ENCODE measurements at places on chromosomes 1 and 21.

DNA sequence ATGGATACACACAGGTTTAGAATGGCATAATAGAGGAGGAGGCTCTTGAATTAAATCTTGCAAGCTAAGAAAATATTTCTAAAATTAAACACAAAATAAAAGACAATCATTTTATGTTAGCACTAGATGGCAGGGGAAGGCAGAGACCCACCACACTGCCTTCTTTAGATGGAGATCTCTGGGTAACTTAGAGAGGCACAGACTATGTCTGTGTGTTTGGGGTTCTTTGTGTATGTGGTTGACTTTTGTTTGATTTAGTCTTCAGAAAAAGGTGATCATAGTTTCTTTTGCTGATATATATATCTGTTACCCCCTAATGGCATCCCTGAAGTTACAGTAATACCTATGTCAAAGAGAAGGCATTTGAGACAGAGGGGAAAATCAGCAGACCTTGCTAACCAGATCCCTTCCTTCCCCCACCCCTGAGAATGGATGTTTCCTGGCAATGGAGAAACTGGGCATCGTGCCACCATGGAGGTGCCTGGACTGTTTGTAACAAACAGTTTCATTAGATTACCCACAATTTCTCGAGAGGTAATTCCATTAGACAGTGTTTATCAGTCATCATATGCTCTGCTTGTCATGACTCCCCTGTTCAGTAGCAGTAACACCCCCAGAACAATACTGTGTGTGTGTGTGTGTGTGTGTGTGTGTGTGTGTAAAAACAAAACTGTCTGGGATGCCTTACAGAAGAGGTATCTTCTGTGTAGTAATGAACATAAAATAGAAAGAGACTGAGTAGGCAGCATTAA is 228.3 kb upstream of the DEPDC1 start:
- no peak for DNase-seq

DNA sequence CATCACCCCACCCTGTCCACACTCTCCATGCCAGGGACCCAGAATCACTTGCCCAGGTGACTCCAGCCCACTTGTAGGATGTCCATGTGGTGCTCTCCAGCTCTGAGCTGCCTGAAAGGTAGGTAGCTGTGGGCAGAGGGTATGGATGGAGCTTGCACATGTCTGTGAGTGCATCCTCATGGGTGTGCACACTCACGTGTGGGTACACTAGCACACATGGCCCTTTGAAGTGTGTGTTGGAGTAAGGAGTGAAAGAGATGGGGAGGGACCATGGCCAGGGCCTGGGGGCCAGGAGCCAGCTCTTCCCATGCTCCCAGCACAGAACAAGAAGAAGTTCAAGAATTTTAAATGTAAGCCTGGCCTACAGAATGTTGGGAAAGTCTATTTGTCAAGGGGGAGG is 50.2 kb downstream of the CCDC185 start:
- no peak for DNase-seq

- no peak for DNase-seq
Measured at GRCh38 chr1:85502171-85502570, 37.2 kb upstream of the DDAH1 start.

DNA sequence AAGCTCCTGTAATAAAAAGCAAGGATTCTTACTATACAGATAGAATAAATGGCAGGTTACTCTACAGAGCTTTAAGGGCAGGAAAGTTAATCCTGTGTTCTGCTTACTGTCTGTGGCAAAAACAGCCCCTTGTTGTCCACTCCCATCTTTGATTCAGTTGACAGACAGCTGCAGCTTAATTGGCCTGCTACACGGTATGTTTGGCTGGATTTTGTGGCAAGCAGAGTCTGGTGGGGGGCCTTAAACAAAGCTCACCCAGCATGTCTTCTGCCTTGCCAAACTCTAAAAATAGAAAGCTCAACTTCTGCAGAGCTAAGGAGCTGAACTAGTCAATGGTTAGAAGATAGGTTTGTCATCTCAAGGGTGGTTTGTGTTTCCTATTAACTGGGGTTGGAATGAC is 407.2 kb downstream of the HLX start:
- no peak for DNase-seq

DNA sequence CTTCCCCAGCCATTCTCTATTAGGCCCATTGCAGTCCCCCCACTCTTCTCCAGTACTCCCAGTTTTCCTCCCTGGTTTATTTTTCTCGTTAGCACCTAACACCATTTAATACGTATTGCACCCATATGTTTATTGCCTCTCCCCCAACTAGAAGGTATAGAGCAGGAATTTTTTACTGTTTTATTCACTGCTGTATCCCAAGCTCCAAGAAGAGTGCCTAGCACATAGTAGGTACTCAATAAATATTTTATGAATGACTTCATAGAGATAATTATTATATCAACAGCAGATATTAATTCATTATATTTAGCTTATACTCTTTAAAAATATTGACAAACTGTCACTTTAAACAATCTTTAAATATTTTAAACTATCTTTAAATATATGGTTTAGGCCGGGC is 5.7 kb upstream of the ACOT7 start:
- no peak for DNase-seq

- DNase-seq = no peak
Measured at GRCh38 chr1:186765446-186765845, 63.3 kb upstream of the PLA2G4A start.

Data from neuronal stem cell (in vitro differentiated cells).